A673 (cell line): ENCODE measurements at places on chromosomes 4 and X.

GRCh38 chrX:97845451-97845850, 961.7 kb downstream of the RPA4 start:
- no peak for DNase-seq

GRCh38 chr4:139841464-139842195, 176.0 kb downstream of the MGST2 start:
- no peak for DNase-seq

DNA sequence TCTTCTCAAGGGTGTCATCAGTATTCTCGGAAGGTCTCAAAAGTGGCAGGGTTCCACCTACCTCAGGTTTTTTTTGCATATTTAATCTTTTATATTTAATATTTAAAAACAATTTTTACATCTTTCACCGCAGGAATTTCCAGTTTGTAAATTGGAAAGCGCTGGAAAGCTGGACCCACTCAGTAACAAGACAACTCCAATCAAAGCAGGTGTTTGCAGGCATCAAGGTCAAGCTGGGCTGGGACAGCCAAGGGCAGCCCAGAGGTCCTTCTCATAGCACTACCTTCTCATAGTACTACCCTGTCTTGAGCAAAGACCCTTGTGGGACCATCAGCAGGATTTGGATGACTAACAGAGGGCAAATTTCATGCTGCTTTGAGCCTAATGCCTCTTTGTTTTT, 160.1 kb downstream of the TET2 start:
- DNase-seq: no peak

DNA sequence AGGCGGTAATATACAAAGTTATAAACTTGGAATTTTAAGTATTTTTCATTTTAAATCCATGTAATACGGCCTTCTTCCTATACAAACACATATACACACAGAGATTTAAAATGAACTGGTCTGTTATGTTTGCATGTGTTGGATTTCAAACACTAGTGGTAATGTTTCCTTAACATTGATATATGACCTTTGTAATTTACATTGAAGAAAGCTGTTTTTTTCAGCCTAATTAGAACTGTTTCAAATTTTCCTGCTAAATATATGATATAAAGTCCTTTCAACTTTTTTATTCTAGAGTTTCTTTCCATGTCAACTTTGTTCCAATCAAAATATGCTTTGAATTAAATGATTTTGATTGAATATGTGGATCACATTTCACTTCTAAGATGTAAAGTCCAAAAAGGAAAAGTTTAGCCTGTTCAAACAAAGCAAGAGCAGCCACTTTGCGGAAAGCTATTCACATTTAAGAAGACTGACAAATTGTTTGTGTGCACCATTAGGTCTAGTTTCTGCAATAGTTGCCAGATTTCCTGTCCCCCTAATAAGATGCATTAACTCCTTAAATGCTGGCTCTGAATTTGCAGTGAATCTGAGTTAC, 226.0 kb upstream of the MAB21L2 start:
- DNase-seq: peak; percentile 69

GRCh38 chr4:161828061-161828460, 335.7 kb downstream of the FSTL5 start:
- peak; percentile 18 for DNase-seq

GRCh38 chrX:134023851-134024281, 38.5 kb upstream of the GPC3 start:
- no peak for DNase-seq

GRCh38 chr4:184762100-184762499, 28.2 kb upstream of the CENPU start:
- no peak for DNase-seq

DNA sequence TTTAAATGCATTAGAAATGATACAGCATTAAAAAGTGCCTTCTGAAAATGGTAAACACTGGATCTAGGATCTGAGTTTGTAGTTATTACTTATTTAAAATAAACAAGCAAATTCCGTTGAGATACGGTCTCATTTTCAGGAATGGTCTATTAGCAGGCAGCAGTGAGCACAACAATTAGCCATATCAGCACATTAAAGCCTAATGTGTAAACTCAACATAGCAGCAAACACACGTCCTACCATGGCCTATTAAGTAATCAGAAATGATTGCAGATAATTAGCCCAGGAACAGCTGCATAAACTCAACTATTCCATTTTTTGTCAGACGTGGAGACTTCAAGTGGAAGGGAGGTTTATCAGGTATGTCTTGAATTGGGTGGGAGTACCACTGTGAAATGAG, 61.8 kb downstream of the NEIL3 start:
- DNase-seq: no peak

- no peak for DNase-seq
These were observed 31.1 kb downstream of the FGFBP1 start for GRCh38 chr4:15907430-15907829.

DNA sequence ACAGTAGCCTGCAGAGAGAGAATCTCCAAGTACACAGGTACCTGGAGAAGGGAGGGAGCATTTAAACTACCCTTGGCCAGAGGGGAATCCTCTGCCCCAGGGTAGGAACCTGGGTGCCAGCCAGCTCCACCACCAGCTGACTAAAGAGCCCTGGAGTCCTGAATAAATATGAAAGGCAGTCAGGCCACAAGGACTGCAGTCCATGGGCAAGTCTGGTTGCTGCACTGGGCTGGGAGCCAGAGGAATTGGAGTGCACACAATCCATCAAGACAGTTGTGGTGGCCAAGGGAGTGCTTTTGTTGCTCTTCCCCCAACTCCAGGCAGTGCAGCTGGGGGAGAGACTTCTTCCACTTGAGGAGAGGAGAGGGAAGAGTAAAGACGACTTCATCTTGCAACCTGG, 172.5 kb downstream of the HNRNPD start:
- DNase-seq: peak; percentile 36

DNA sequence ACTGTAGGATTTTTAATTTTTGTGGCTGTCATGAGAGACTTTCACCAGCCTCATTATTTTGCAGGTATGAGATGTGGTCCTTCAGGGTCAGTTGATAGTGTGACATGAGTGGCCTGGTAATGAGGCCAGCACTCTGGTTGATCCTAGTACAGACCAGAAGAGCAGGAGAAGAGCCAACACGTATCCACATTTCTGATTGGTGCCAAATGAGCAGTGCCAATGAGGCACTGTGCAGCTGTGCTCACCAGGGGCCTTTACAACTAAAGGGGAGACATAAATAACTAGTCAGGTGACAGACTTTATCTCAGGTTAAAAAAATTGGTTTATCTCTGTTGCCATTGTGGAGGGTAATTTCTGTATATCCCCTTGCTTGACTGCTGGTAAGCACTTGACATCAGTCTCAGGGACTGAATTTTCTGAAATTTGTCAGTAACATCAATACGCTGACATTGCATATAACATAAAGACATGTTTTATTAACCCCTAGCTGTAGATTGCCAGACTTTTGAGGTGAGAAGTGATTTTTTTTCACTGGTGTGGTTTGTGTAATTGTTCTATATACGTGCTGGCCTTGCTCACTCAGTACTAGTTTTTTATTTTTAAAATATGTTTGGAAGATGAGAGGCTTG, 101.2 kb downstream of the AFF1 start:
- no peak for DNase-seq

DNA sequence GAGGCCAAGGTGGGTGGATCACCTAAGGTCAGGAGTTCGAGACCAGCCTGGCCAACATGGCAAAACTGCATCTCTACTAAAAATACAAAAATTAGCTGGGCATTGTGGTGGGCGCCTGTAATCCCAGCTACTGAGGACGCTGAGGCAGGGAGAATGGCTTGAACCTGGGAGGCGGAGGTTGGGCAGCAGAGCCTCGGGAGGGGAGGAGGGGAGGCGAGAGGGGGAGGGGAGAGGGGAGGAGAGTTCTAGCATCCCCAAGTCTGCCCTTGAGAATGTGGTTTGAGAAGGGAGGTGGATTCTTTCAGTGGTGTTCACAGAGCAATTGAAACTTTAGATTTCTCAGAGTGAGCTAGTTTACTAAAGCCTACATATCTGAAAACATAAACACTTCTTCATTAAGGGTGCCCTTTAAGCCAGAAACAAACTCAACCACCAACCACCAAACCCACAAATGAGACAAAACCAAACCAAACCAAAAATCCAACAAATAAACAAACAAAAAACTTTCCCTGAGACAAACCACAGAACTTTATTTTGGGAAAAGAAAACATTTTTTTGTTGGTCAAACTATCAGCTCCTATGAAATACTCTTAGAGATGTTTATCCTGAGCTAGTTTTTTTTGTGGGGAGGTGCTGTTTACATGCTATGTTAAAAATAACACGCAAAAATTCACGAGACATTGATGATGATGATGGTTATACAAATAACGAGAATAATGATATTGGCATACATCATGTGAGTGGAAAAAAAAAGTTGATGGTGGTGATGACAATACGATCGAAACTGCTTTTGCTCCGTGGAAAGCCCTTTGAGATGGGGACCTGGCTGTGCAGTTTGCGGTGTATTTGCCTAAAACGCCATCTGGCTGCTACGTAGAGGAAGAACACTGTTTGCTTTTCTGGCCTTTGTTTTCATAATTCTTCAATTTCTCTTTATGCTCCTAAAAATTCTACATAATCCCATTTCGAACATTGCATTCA, 98.2 kb upstream of the PRKX start:
- peak; percentile 62 for DNase-seq

DNA sequence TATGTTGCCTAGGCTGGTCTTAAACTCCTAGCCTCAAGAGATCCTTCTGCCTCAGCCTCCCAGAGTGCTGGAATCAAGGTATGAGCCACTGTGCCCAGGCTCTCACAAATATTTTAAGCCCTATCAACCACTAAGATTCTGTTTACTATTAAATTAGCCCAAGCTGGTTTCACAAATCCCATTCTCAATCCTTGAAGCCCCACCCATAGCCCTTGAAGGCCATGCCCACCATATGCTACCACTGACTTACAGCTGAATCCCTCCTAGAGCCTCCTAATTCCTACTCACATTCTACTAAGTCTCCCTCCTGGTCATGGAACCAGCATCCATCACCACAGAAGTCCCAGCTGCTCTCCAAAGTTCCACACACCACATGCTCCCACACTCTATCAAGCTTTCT, 9.7 kb downstream of the GRIPAP1 start:
- no peak for DNase-seq

DNA sequence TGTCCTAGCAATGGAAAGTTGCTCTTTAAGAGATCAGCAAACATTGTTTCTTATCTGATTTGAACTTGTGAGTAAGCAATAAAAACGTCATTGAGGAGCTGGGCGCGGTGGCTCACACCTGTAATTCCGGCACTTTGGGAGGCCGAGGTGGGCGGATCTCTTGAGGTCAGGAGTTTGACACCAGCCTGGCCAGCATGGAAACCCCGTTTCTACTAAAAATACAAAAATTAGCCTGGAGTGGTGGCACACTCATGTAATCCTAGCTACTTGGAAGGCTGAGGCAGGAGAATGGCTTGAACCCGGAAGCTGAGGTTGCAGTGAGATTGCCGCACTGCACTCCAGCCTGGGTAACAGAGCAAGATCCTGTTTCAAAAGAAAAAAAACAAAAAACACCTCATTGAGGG, 11.2 kb upstream of the PLAC8 start:
- DNase-seq: no peak

GRCh38 chr4:141543176-141543575, 93.2 kb upstream of the IL15 start:
- no peak for DNase-seq

DNA sequence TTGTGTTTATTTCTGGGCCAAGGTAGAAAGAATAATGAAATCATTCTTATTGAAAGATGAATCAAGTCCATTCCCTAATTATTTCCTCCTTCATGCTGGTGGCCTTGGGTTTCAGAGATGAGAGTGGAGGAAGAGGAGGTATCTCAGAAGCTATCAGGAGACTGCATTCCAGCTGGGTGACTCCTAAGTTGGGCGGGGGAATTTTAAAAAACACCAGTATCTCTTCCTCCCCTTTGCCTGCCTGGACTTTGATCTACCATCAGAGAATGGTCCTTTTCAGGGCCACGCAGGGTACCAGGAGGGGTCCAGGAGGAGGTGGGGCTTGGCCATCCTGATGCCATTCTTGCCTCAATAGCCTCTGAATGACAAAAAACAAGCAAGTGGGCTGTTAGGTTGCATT, 104.4 kb downstream of the ASMT start:
- DNase-seq: no peak

- DNase-seq: peak; percentile 73
These were observed 4.5 kb upstream of the SETD7 start for GRCh38 chr4:139560406-139561104.

DNA sequence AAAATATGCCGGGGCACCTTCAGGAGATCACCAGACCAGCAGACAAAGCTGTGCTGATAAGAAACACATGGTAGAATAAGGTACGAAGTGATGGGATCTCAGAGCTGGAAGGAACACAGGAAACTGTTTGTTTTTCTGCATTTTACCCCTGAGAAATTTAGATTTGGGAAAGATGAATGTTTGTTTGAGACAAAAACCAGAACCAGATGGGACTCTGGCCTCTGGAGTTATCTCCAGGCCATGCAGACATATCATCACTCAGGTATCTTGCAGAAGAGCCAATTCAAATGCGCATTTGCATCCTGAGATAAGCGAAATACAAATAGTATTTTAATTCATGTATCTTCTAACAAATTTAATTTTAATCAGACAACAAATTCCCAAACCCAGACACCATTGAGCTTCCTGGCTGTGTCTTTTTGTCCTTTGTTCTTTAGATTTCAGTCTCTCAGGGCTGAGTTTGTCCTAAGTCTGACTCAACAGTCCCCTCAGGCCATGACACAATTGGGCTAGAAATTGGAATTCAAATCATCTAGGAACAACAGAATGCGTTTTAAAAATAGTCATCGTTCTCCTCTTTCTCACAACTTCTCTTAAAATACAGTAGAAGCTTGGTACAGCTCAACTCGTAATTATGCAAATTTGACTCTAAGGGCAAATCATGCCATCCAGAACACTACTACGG, 159.0 kb downstream of the PACRGL start:
- no peak for DNase-seq

DNA sequence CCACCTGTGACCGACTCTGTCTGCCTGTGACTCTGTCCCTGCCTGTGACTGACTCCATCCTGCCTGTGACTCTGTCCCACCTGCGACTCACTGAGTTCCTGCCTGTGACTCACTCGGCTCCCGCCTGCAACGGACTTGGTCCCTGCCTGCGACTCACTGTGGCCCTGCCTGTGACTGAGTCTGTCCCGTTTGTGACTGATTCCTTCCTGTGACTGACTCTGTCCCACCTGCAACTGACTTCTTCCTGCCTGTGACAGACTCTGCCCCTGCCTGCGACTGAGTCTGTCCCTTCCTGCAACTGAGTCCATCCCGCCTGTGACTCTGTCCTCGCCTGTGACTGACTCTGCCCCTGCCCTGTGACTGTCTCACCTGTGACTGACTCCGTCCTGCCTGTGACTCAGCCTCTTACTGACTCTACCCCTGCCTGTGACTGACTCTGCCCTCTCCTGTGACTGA, 9.6 kb upstream of the UVSSA start:
- no peak for DNase-seq

DNA sequence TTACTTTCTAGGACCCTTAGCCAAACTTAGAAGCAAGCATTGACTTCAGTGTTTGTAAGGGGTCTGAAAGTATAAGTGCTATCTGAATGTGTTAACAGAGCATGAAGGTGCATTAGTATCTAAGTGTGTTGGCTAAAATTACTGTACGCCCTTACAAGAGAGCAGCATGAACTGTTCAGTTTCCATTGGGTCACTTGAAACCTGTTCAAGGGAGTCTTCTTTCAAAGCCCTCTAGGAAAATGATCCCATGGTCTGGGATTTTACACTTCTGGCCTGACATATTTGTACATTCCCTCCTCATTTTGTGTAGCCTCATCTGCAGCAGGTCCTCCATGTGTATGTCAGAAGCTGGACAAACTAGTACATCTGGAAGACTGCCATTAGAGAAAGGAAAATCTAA, 3.2 kb downstream of the PRDX4 start:
- DNase-seq: no peak
